GM23248 (cell line): ENCODE measurements at places on chromosomes 11 and 22.

GRCh38 chr11:127042445-127042844 lies 41.9 kb upstream of the KIRREL3 start:
- DNase-seq, result peak; percentile 83

DNA sequence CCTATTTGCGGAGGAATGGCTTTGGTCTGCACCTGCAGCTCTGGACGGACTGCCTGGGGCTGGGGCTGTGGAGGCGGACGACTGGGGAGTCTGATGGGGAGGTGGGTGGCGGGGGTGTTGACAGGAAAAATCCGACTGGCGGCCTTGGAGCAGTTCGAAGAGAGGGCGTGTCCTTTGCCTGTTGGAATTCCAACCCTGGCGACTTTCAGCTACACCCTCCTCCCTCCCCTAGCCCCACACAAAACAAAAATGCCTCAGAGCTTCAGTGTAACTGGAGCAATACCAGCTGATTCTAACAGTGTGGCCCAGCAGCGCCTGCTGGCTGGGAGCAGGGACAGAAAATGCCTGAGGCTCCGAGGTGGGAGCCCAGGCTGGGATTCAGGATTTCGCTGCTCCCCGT lies 85.4 kb downstream of the ATXN10 start:
- peak; percentile 58 for DNase-seq

DNA sequence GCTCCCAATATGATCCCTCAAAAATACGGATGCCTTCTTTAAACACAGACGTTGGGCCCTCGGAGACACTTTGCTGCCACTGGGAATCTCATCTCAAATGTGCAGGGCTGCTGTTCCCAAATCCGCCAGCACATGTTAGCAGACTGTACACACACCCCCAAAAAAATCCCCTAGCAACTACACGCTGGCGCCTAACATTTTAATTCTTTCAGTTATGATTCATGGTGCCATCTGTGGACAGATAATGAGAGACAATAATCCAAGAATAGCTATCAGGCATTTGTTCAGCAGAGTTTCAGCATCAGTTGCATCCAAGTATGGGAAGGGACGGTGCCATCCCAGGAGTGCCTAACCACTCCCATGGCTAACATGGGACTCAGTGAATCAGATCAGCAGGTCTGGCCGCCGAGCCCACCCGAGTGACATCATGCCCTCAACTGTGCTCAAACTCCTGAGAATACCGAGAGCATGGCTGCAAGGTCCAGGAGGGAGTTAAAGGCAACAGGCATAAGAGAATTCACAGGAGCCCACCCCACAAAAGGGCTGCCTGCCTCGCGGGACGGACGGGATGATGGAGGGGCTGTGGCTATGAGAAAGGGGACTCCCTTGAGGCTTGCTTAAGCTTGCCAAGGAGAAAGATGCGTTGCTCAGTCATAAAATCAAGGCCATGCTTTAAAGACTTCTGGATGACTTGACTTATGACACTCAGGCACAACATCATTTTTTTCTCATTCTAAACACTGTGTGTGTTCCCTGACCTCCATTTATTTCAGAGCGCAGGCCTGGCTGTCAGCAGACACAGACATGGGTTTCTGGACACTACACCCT lies 337.0 kb downstream of the SHANK2 start:
- peak; percentile 28 for DNase-seq

GRCh38 chr22:19109198-19110063 lies 12.8 kb downstream of the DGCR2 start:
- DNase-seq, result peak; percentile 65

DNA sequence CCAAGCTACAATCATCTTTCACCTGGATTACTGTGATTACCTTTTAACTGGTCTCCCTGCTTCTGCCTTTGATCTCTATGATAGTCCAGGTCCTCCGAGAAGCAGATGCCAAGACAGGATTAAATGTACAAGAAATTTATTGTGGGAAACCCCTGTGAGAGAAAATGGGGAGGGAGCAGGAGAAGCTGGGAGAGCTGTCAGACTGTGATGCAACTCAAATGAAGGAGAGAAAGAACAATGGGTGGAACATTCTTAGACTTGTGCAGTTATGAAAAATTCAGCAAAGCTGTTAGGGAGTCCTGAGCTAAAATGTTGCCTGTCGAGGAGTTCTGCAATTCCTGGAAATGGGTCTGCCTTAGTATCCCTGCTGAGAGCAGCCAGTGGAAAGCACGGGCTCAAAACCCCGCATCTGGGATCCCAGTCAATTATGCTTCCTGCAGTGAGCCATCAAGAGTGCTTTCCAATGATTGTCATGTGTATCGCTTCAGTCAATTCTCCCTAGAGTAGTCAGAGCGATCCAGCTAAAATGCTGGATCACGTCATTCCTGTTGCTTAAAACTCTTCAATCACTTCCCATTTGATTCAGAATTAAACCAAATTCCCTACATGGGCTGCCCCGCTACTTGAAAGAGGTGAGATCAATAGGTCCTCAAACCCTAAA lies 16.5 kb upstream of the CSTF3 start:
- DNase-seq, result no peak

DNA sequence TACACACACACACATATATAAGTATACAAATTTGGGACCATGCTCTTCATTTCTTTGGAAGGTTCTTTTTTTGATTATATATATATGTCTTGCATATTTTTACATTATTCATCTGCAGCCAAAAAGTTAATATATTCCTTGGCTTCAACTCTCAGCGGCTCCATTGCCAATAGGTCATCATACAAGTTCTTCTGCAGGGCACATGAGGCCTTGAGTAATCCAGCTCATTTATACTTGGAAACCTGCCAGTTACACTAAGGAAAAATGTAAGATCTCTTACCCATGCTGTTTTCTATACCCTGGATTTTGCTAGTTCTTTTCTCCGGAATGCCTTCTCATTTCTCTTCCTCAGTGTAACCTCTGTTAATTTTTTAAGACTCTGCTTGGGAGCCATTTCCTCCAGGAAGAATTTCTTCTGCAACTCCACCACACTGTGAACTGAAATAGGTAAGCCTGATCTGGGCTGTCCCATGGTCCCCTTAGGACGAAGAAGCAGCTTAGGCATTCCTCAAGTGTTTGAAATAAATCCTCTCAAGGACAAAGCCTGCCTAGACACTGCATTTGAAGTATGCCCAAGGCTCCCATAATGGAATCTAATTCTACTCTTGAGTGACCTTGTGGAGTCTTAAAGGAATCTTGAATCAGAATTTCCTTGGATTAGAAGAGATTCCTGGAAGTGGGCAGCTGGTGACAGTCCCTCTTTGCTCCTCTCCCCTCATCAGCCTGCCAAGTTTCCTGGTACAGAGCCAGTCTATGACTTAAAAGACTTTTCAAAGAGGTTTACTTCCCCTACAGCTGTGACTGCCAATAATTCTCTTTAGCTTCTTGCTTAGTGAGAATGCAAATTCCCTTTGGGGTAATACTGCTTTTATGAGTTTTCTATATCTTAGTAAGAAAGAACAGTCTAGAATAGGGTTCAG lies 182.8 kb downstream of the C11orf87 start:
- peak; percentile 4 for DNase-seq

DNA sequence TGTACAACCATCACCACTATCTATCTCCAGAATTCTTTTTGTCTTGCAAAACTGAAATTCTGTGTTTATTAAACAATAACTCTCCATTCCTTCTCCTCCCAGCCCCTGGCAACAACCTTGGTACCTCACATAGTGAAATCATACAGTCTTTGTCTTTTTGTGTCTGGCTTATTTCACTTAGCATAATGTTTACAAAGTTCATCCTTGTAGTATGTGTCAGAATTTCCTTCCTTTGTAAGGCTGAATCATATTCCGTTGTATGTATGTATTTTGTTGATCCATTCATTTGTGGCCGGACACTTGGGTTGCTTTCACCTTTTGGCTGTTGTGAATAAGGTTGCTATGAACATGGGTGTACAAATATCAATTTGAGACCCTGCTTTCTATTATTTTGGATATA lies 243.7 kb upstream of the TBCEL start:
- DNase-seq, result peak; percentile 10

DNA sequence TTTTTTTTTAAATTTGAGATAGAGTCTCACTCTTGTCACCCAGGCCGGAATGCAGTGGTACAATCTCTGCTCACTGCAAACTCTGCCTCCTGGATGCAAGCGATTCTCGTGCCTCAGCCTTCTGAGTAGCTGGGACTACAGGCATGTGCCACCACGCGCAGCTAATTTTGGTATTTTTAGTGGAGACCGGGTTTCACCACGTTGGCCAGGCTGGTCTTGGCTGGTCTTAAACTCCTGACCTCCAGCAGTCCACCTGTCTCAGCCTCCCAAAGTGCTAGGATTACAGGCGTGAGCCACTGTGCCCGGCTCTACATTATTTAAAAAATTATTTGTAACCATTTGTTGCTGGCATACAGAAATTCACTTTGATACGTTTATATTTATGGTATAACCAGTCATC lies 18.6 kb downstream of the EP300 start:
- no peak for DNase-seq

- peak; percentile 45 for DNase-seq
Observed at GRCh38 chr22:31753005-31753633, 700 bp upstream of the DEPDC5 start.
